SK-N-SH treated with all-trans-retinoic acid at 6 μM for 48 hours (cell line): ENCODE measurements at places on chromosomes 3 and 15.

DNA sequence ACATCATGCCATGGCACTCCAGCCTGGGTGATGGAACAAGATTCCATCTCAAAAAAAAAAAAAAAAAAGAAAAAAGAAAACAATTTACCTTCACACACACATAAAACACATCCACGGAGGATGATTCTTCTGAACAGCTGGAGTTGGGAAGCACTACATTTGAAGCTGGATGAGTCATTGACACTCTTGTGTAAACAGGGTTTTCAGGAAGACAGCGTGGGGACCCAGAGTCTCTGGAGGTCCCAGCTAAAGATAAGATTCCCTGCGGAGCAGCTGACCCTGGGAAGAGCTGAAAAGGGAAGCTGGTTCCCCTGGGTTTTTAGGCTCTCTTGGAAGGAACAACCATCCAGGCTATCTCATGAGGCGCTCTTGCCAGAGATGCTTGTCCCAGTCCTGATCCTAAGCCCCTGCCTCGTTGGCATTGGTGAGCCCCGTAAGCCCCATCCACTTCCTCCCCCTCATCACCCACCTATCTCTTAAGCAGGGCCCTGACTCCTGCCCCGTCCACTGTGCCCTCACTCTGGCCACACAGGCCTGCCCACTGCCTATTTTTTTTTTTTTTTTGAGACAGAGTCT, 32.0 kb upstream of the FURIN start:
- ATAC-seq, result no peak

DNA sequence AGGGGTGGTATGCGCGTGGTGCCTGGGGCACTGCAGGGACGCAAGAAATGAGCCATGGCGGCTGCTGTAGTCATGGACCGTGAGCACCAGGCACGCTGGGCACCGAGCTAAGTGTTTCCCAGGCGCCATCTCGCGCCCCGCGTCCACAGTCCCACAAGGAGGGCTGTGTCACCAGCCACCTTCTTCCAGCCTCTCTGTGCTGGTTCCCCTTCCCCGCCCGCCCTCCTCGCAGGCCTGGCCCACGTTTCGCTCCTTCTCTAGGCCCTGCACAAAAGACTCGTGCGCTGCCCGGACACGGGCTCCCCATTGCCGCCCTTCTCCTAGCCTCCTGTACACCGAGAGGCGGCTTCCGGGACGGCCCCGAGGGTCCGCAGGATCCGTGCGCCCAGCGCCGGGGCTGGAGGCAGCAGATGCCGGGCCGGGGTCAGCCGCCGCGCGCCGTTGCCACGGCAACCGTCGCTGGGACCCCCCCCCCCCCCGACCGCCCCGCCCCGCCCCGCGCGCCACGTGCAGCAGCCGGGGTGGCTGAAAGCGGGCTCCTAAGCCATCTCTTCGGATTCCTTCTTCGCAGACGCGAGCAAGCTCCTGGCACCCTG, 113.4 kb downstream of the SRGAP3 start:
- ATAC-seq, result no peak

- no peak for ATAC-seq
Observed at GRCh38 chr3:59515966-59516365, 466.1 kb upstream of the CFAP20DC start.

DNA sequence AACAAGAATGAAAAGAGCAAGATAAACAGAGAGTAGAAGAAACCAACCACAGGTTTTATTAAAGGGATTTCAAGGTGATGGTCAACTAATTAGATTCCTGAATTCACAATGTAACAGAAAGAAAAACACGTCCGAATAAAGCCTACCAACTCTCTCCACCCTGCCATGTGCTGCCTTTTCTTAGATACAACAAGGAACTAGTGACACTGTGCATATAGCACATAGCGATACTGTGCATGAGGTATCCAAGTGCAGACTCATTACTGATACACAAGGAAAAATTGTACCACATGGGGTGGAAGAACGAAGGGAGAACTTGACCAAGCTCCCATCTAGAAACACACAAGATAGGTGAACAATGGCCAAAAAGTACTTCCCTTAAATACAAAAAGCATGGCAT, 154.6 kb downstream of the MAGI1 start:
- no peak for ATAC-seq
